ENCODE measurements at places on chromosomes 12 and 14.
A peak's percentile ranks its signal among the peaks of the same experiment; 100 is the strongest.

GRCh38 chr14:100032738-100033137 is 32.5 kb upstream of the EVL start:
- no peak for DNase-seq

DNA sequence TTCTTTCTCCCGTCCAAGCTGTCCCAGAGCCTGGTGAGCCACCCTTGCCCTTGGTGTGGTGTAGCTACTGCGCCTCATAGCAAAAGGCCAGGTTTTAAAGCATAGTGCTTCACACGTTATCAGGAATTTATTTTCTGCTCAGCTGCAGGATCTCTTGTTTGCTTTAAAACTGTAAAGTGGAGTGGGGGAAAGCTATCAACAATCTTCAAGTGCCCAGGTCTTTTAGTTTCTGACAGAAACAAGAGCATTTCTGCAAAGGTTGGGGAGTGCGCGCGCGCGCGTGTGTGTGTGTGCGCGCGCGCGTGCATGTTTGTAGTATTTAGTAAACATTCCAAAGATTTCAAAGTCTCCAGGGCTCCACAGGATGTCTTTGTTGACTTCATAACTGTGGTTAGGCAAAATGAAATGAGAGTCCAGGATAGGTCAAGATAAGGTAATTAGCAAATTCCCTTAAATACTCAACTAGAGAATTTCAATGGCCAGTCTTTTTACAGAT is 45.5 kb downstream of the EML1 start:
- peak; percentile 51 for DNase-seq

DNA sequence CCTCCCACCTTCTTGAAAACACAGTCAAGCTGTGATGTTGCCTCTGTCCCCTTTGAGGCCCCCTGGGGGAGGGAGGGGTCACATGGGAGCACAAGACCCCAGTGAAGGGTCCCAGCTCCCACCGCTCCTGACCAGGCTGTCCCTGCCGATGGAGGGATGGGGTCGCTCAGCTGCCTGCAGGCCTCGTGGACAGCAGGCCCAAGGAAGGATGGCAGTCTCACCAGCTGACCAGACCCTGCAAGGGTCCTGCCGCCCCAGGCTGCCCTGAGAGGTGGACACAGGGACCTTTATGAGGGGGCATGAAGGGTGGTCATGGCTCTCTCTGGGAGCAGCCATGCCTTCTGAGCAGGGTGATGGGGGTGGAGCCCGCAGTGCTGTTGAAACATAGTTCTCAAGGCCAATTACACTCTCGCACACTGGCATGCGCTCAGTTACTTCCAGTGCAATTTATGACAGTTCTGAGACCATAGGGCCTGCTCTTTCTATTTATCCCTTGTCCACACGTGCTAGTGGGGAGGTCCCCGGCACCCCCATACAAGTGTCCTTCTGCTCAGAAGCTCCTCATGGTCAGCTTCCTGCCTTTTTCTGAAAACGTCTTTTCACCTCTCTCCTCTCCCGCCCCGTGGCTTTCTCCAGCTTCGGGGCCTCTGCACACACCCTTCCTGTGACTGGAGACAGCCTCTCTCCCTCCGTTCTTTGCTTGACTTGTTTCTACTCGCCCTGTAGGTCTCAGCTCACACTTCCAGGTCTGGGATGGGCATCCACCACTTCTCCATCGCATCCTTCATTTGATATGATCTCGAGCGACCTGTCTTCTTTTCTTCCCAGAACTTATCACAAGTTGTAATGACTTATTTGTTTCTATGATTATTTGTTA is 313.1 kb downstream of the ADGRD1 start:
- no peak for DNase-seq

DNA sequence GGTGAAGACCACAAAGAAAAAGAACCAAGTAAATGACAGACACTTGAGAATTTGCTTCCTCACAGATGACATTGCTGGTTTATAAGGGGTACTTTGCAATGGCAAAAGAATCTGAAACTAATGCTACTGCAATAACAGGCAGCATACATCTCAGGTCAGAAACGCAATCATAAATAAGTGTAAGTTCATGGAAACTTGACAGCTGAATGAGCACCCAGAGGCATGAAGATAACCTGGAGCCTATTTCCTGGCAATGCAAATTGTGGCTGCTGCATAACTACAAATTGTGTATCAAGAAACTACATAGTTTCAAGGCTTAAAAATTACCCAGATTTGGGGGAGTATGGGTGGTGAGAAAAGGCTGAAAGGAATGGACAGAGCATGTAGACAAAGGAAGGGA is 8.5 kb upstream of the MYO1A start:
- DNase-seq: no peak

DNA sequence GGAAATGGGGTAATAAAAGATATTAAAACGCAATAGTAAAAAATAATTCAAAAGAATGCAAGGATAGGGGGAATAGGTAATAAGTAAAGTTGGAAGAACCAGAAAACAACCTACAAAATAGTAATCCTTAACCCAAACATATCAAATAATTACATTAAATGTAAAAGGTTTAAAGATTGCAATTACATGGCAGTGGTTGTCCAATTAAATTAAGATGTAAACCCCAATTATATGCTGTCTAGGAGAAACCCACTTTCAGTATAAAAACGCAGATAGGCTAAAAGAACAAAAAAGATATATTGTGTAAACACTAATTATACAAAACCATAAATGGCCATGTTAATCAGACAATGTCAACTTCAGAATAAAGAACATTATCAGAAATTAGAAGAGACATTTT is 247.3 kb downstream of the SLC25A21 start:
- DNase-seq: no peak

DNA sequence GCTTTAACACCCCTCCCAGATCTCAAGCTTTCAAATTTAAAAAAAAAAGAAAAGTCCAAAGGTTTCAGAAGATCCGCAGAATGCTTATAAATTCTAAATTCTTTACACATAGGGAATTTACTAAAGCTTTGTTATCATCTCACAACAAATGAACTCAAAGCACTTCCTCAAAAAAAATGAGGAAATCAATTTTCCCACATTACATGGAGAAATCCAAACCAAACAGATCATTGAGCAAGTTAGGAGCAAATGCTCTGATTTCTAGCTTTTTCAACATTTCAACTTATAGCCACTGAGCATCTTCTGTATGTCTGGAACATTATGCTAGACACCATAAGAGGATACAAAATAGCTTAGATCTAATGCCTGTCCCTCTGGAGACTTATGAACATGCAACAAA is 161.0 kb downstream of the CEP128 start:
- no peak for DNase-seq

DNA sequence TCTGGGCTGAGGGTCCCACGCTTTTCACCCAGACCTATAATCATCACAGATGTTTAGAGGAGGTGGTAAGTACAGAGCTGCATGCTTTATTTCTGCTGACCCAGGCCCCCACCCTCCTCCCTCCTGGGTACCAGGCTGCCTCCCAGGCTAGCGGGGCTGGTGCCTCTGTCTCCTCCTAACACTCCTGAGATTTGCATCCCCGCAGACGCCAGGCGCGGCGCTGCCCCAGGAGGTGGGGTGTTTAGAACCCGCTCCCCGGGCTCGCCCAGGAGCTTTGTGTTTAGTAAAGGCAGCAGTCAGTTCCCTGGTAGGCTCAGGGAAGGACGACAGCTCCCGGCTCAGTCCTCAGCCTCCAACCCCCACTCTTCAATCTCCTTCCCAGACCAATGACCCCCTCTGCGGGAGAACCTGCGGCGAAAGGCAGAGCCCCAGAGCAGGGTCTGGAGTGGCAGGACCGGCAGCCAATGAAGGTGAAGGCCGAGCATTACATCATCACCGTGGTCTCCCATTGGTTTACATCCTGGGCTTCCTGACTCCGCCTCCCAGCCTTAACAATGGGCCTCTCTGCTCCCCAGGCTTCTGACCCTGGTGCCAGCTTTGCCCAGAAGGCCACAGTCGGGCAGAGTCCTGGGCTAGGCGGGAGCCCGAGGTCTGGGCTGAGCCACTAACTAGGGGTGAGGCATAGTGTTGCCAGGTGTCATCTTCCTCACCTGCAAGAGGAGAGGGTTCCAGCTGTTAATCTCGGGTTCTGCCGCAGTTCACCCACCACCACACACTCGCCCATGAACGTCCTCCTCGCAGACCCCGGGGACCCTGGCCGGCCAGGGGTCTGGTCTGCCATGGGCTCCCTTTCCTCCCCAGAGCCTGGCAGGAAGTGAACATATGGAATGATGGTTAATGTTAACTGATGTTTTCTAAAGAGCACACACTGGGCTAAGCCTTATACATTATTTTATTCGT is 57.5 kb downstream of the CALM1 start:
- peak; percentile 88 for DNase-seq

DNA sequence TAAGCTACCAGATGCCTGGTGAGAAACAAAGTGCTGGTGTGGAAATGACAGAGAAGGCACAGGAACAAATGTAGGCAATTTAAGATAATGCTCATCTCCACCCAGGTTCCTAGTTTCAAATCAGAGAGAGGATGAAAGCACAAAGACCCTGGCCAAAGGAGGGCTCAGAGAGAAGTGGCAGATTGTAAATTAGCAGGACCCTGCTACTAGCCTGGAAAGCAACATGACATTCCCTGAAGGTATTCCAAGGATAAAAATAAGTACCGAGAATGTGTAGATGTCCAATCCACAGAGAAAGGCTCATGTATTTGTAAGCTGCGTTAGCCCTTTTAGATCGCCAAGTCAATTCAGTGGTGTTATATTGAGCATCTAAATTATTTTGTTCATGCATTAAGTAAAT is 324.0 kb downstream of the TMEM117 start:
- DNase-seq: no peak

DNA sequence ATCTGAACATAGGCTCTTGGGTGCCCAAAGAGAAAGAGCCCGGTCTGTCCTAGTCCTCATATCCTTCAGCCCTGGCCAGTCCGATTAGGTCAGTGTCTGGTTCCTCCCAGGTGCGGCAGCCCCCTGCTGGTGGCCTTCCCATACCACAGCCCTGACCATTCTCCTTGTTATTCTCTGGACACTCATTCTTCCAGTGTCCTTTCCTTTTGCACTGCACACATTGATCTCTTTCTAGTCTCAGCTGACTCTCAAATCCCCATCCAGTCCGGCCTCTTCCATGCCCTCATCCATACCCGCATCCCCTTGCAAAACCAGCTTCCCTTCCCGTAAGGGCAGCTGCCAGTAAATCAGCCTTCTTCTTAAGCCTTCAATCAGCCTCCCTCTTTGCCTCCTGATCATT is 1316.3 kb downstream of the TMEM121 start:
- DNase-seq: no peak

DNA sequence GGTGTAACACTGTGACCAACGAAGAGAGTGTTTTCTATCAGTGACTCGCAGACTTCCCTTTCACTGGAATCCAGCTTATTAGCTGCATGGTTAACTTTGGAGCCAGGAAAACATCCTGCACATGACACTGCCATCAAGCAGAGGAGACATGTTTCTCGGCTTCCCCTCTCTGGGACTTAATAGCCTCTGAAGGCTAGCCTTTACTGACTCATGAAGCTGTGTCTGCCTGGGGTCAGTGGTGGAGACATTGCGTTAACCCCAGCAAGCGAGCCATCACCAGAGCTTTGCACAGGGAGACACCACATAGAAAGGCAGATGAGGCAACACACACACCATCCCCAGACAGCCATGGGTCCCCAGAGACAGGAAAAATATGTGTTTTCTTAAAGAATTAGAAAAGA is 126.9 kb upstream of the PRICKLE1 start:
- peak; percentile 79 for DNase-seq

GRCh38 chr12:93763746-93764147 is 86.6 kb downstream of the CRADD start:
- no peak for DNase-seq
